Progenitor cell of endocrine pancreas (in vitro differentiated cells): ENCODE measurements at places on chromosomes 13 and 19. TPM values are rescaled to one million over a fixed set of nuclear protein-coding genes. Genes with fewer than 3 reads are reported as not detected.

Gene ENOX1
- 2.2 and 2.5 TPM in 2 replicates for total RNA-seq

Gene SPATA13
- total RNA-seq: 32.5 and 35.8 TPM in 2 replicates

Gene KASH5
- total RNA-seq: not detected in 2 replicates

Gene ZNF814
- total RNA-seq: 53.6 and 54.9 TPM in 2 replicates

Gene RNF113B
- not detected in 2 replicates for total RNA-seq

Gene KLK1
- not detected in 2 replicates for total RNA-seq

Gene DZIP1
- total RNA-seq: 35.4 and 40.1 TPM in 2 replicates

Gene ZNF613
- total RNA-seq: 14.0 and 15.8 TPM in 2 replicates

Gene ZSCAN18
- total RNA-seq: 111 and 118 TPM in 2 replicates
